ENCODE measurements at places on chromosomes 2 and 18.

- DNase-seq, result no peak
Measured at GRCh38 chr2:149885468-149885867, 297.9 kb upstream of the MMADHC start.

DNA sequence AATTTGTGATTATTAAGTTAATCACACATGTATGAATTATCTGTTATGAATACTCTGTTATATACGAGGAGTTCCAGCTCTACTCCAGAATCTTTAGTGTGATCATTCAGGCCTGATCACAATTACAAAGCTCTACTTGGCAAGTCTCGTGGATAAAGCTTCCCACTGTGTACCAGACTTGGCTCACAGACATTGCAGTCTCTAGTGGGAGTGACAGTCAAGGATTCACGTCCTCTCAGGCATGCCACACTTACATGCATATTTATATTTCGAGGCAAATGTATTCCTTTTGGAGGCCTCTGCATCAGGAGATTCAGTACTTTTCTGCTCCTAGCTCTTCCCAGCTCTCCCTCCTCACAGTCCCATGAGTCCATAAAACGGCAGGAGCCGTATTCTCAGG is 403.4 kb upstream of the CDH7 start:
- no peak for DNase-seq

DNA sequence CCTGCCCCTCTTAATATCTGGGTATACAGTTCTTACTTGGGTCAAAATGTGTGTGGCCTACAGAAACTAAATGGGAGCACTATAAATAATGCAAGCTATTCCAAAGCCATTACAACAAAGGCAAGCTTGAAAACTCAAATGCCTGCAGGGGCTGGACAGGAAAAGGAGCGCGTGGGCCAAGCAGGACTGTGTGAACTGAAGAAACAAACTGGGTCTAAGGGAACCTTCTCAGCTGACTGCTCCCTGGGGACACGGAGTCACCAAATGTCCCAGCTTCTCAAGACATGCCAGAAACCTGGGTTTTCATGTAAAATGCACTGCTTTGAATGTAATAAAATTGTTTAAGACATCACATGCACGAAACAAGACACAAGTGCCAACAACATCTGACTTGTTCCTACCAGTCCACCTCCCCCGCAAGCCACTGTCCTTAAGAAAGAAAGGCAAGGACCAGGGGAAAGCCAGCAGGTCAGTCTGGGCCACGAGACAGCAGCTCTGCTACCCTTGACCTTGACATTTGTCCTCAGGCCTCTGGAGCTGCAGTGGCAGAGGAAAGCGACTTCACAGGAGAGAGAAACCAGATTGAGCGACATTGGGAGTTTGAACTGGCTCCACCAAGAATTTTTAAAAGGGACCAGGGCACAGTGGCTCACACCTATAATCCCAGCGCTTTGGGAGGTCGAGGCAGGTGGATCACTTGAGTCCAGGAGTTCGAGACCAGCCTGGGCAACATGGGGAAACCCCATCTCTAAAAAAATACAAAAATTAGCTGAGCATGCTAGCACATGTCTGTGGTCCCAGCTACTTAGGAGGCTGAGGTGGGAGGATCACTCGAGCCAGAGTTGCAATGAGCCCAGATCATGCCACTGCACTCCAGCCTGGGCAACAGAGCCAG is 89.7 kb upstream of the SH3BP4 start:
- no peak for DNase-seq

DNA sequence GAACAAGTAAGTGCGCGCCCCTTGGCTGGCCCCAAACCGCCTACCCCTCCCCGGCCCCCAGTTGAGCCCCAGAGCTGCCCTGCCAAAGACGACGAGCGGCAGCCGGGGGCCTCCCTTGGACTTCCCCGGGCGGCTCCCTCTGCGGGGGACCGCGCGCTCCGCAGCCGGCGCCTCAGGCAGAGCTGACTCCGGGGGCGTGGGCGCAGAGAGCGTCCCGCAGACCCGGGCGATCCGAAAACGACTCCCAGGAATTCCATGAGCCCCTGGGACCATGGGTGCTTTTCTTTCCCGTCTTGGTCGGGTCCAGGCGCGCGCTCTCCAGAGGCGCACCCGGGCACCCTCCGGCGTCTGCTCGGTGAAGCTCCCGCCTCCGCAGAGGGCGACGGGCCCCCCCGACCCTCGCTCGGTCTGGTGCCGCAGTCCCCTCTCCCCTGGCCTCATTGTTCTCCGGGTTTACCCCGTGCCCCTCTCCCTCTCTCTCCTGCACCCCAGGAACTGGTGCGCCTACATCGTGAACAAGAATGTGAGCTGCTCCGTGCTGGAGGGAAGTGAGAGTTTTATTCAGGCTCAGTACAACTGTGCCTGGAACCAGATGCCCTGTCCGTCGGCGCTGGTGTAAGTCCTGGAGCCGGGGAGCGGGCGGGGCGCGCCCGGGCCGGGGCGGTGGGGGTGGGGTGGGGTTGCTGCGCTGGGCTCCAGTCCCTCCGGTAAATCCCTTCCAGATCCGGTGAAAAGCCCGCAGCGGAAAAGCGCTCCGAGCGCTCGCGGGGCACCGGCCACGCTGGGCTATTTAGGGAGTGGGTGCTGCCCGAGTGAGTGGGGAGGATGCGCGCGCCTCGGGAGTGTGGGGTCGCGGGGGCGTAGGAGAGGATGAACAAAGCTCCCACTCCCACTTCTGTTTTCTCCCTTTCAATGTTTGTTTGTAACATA is 776 bp downstream of the EMILIN2 start:
- peak; percentile 22 for DNase-seq
